ENCODE measurements at places on chromosomes 13 and 19.
A peak's percentile ranks its signal among the peaks of the same experiment; 100 is the strongest.

GRCh38 chr13:61275736-61276135 lies 139.9 kb downstream of the PCDH20 start:
- DNase-seq, result no peak

GRCh38 chr13:45882626-45883025 lies 31.1 kb upstream of the SIAH3 start:
- DNase-seq, result no peak

DNA sequence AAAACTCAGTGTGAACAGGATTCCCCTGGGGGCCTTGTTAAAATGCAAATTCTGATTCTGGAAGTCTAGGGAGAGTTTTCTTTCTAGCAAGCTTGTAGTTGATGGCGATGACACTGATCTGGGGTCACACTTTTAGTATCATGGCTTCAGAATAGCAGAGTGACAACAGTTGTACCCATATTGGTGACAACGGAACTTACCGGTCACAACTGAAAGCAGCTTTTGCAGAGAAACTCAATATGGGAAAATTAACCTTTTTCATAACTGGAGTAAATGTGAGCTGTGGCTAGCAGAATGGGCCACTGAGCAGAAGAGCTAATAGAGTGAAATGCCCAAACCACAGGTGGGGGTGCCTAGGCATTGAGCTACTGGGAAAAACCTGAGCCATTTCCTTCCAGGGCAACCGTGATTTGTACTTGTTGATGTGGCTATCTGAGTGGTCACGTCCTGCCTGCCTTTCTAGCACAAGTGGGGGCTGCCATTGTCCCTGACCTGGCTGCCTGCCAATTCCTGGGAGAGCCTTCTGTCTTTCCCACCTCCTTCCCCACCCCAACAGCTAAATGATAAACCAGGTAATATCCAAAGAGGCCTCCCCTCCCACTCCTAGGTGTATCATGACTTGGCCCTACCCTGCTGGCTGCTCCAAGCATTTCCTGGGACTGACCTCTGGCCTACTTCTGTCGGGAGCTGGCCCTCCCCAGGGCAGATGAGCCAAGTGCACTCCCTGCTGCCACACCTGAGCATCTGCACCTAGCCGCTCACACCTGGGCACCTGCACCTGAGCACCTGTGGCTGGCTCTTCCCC lies 1.7 kb upstream of the SLC10A2 start:
- no peak for DNase-seq

- no peak for DNase-seq
These were observed 214.2 kb downstream of the LACC1 start for GRCh38 chr13:44093607-44094564.

DNA sequence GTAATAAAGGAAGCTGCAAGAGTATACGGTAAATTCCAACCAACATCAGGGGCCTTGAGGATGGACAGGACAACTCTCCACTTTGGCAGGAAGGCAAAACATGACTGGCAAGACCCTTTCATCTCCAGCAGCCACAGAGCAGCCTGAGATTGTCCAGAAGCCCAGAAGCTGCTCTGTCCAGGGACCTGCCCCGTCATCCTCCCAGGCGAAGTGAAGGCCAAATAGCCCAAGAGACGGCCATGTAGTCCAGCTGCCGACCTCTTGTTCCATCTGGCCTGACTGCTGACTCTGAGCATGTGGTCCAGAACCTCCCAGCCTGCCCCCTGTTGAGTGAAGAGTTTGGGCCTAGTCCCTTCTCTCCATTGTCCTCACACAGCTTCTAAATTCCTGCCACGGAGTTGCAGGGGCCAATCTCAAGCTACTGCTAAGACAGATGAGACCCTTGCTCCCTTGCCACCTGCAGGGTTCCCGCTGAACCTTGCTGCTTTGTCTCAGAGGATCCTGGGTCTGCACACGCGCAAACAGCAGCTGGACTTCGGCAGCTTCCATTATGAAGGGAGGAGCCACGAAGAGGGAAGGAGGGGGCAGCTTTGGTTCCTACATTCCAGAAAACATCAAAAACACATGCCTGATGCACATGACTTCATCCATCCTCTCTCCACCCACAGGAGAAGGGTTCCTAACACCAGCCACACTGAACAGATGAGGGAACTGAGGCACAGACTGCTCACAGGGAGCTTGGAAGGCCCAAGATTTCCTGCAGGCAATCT lies 196.9 kb downstream of the KATNAL1 start:
- DNase-seq, result no peak

- no peak for DNase-seq
These were observed 104.8 kb downstream of the WDFY2 start for GRCh38 chr13:51688937-51689662.

- no peak for DNase-seq
These were observed 5.1 kb downstream of the ZNF784 start for GRCh38 chr19:55619286-55619685.

GRCh38 chr13:99263126-99263785 lies 5.1 kb upstream of the GPR18 start:
- DNase-seq, result no peak

- DNase-seq, result peak; percentile 9
These were observed 569 bp upstream of the MCF2L start for GRCh38 chr13:112968380-112968909.

DNA sequence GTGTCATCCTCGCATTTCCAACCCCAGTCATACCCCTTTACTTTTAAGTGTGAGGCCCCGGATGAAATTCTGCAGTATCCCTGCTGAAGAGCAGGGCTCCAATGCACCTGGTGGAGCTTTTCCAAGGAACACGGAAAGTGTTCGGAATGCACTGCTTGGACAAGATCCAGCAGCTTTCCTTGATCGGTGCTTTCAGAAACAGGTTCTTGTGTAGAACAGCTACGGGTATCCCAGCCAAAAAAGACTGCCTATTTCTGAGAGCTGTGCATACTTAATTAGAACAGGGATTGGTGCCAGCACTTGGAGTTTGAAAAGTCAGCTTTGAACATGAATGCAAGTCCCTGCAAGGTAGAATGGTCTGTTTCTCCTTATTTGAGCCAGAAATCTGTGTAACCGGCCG lies 87.2 kb upstream of the C1QTNF9B start:
- DNase-seq, result no peak

DNA sequence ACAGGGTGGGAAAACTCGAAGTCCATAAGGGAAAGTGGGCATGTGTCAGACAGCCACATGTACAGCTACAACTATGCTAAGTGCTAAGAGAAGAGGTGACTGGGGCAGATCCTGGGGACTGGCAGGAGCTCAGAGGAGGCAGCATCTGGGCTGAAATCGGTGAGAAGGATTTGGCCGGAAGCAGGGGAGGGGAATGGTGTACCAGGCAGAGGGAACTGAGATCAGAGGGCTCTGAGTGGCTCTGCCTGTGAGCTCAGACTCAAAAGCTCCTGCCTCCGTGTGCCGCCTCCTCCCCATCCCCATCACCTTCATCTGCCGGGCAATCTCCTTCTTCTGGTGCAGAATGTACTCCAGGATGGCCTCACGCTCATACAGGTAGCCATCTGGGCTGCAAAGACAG lies 21.8 kb downstream of the NOSIP start:
- no peak for DNase-seq

- no peak for DNase-seq
These were observed 584.3 kb upstream of the SLITRK6 start for GRCh38 chr13:86383561-86383960.

- no peak for DNase-seq
These were observed 6.4 kb upstream of the SLC46A3 start for GRCh38 chr13:28725046-28725610.

- DNase-seq, result no peak
These were observed 171.5 kb downstream of the OLFM4 start for GRCh38 chr13:53200075-53200474.

DNA sequence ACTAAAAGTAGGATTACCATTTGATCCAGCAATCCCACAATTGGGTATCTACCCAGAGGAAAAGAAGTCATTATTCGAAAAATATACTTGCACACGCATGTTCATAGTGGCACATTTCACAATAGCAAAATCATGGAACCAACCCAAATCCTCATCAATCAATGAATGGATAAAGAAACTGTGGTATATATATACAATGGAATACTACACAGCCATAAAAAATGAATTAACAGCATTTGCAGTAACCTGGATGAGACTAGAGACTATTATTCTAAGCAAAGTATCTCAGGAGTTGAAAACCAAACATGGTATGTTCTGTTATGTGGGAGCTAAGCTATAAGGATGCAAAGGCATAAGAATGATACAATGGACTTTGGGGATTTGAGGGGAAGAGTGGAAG lies 3.0 kb downstream of the ZNF708 start:
- no peak for DNase-seq

DNA sequence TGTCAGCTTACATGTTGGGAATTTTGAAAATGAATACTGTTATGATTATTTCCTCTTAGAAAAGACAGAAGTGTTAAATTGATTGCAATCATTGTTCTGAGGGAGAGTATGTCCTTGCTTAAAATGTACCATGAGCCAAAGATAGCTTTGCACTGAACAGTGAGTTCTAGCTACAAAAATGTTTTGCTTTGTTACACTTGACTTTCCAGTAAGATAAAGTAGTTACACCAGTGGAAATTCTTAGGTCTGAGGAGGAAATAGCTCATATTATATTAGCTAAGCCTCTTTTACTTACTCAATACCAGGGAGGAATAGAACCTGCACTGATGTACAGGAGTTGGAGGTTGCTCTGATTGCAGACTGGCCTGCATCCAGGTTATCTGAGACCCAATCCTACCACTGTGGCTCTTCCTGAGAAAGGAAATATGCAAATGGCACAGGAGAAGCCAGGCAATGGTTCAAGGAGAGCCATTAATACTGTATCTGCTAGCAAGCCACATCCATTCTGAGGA lies 53.0 kb upstream of the FBXL3 start:
- DNase-seq, result no peak

- no peak for DNase-seq
These were observed 21.0 kb downstream of the CLEC4M start for GRCh38 chr19:7783991-7784423.

GRCh38 chr19:13078897-13079541 lies 23.6 kb downstream of the LYL1 start:
- no peak for DNase-seq

GRCh38 chr13:78772933-78773332 lies 114.0 kb upstream of the OBI1 start:
- DNase-seq, result no peak

DNA sequence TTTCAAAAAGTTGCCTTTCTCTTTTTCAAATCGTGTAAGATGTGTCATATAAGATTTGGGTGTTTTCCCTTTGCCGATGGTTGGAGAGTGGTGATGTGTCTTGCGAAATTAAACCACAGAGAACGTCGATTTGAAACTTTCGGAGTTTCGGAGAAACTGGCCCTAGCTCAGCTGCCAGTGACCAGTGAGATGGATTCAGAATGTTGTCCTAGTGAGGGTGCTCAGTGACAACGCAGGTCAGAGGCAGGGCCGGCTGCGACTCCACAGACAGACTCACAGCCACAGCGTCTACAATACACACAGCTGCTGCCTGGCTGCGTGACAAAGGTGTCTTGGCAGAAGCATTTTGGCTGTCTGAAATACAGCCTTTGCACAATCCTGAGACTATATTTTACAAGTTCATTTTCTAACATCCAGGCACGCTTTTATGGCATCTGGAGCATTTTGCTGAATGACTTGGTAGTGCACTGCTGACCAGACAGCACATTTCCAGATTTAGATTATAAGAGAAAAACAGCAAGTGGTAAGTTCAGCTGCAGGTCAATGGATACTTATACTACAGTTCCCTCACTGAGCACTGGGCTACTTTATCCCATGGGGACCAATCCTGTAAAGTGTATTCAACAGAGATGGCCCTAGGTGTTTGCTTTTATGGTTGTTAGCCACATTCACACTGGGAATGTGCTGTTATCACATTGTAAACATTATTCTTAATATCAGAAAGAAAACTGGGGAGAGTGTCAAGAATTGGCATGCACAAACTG lies 207.5 kb downstream of the KCNRG start:
- DNase-seq, result no peak

DNA sequence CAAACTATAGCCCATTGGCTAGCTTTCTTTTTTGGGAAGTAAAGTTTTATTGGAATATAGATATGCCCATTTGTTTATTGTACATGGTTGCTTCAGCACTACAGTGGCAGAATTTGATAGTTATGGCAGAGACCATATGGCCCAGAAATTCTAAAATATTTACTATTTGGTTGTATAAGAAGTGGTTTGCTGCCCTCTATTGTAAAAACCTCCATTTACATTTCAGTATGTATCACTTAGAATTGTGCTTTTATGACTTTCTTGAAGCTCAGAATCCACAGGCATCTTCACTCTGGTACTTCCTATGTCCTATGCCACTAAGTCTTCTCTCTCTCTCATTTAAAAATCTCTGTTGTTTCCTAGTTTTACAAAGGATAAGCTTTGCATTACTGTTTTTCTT lies 37.7 kb downstream of the DLEU7 start:
- DNase-seq, result no peak
